ENCODE measurements at places on chromosomes 7 and 10.

DNA sequence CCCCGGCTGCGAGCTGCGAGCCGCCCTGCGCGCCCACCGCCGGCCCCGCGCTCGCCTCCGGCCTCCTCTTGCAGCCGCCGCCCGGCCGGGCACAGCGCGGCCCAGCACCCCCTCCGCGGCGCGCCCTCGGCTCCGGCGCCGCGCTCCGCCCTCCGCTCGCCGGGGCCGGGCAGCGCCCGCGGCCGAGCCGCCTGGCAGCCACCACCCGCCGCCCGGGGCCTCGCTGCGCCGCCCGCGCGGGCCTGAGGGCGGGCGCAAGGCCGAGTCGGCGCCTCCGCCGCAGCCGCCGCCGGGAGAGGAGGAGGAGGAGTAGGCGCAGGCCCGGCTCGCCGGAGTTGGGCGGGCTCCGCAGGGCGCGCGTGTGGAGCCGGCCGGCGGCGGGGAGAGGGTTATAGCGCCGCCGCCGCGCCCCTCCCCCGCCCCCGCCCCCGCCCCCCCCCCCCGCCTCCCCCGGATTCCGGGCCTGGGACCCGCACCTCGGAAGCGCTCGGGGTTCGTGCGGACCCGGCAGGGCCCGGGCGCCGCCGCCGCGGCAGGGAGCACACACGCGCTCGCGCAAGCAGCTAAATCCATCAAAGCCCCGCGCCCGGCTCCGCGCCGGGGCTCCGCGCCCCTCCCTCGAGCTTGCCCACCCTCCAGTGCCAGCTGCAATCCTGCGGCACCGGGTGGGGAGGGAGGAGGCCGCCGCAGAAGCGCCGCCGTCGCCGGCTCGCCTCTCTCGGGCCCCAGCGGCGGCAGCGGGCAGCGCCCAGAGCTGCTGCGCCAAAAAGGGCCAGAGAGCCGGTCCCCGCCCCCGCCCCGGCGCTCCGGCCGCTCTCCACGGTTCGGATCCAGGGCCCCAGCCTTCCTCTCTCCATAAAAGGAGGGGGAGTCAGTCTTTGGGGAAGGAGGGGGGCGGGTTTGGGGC lies at the start of gene PDGFA:
Gene PDGFA, minus strand, starts transcription at position 363 of the 907 bp plus-strand sequence. CDS start 845 bp downstream, outside the sequence.
- no peak for DNase-seq

DNA sequence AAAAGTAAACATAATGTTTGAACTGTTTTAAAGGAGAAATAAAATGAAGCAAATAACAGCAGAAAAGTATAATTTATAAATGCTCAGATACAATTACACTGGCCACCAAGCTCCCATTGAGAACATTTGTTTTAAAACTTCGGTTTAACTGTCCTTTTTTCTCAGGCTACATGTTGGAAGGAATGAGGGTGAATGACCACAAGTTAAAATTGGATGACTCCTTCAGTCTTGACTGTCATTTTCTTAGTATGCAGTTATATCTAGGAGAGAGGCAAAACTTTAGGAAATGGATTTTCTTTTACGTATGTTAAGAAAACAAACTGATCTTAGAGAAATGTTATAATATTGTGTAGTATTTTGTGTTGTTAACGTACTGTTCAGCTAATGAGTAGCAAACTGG lies 5.0 kb downstream of the TRIM24 start:
- DNase-seq: no peak

GRCh38 chr7:130990178-130990832 lies 256.3 kb upstream of the KLF14 start:
- DNase-seq: no peak

- no peak for DNase-seq
These were observed 40.2 kb downstream of the CUL1 start for GRCh38 chr7:148738737-148739535.

DNA sequence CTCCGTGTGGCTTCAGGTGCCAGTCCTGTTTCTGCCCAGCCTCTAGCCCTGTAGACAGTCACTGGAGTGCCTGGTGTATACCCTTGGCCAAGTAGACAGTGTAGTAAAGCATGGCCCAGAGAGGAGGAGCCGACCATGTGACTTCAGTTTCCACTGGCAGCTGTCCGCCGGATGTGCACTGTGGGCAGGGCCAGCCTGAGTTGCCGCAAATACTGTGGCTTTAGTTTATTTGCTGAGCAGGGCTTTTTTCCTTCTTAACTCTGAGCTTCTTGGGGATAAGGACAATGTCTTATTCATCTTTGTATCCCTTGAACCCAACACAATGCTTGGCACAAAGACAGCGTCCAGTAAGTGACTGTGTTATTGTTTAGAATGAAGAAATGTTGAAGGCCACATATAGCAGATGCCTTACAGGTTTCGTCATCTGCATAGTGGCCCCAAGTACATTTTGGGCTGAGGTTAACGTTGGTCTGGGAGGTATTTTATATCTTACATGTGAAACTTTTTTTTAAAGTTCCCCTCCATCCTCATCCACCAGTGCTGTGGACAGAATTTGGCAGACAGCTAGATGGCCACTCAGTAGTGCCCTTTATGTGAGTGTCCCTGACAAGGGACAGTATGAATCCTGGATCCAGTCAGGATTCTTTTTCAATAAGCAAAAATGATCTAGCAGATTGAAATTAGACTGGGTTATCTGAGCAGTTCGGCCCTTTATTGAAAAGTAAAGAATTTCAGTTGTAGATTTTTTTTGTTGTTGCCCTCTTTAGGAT lies 40.6 kb downstream of the CYP17A1 start:
- DNase-seq: peak; percentile 93

GRCh38 chr7:116316838-116317628 lies 106.7 kb downstream of the TES start:
- DNase-seq: no peak

DNA sequence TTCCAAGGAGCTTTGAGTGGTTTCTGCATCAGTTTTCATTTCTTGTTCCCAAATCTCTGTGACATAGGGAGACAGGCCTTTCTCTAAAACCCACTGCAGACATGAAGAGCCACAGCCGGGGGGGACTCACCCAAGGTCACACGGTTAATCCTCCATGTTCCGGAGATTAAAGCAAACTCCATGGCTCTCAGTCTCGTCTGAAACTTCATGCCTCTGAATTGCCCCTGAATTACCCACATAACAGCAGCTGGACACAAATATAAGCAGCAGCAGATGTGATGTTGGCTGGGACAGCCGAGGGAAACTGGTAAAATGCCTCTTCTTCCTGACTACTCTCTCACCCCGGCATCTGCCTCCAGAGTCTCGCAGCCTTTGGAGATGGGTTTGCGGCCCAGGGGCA lies 402.2 kb downstream of the DNAJB6 start:
- no peak for DNase-seq

GRCh38 chr7:107213193-107213788 lies 44.5 kb downstream of the HBP1 start:
- DNase-seq: no peak

GRCh38 chr7:40916813-40917212 lies 782.0 kb downstream of the SUGCT start:
- no peak for DNase-seq

DNA sequence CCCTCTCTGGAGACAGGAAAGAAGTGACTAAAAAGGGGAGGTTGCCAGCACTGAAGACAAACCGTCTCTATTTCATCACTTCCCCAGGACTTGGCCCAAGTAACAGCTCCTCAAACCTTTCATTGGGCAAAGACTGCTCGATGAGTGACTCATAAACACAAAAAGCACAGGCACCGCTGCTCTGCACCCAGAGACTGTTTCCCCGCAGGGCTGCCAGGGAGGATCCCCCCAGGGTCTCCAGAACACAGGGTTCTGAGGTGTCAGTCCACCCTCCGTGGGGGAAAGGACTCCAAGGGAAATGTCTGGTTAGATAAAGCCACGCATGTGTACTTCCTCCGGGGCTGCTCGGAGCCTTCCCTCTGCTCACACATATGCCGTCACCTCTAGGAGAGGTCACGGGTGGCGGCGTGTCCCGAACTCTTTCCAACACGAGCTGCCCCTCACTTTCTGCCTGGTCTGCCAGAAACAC lies 59.9 kb downstream of the INSIG1 start:
- peak; percentile 96 for DNase-seq

DNA sequence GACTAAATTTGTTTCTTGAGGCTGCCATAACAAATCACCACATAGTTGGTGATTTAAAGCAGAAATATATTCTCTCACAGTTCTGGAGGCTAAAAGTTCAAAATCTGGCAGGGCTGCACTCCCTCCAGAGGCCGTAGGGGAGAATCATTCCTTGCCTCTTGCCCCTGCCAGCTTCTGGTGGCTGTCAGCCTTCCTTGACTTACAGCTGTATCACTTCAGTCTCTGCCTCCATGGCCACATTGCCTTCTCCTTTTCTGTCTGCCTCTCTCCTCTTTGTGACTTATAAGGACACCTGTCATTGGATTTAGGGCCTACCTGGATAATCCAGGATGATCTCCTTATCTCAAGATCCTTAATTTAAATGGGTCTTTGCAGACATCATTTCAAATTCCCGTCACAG lies 5.8 kb upstream of the LRRC4 start:
- no peak for DNase-seq

DNA sequence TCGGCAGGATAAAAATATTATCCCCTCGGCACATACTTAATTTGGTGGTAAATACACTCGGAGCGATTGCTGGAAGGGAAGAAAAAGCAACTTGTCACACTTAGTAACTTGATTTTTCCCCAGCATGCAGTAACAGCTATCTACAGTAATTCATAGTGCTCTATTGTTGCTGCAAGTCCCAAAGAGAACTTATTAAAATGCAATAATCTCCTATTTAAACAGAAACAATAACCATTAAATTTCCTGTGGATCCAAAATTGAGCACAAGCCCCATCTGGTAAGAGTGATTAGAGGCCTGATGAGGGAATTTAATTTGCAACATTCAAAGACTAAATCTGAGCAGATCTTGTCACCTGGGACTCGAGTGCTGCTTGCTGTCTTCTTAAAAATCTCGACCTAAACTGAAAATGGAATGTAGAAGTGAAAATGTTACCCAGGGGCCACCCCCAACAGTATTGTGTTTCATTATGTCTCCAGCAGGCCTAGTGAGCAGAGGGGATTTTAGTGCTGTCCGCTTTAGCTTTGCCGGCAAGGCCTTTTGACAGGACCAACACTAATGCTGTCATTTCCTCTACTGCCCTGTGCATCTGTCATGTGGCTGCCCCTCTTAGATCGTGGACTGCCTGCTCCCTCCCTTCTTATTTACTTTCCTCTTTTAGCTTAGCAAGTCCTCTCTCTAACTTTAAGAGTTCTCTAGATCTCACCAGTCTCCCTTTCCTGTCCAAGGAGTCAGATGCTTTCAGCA lies 639.7 kb downstream of the AUTS2 start:
- DNase-seq: no peak

DNA sequence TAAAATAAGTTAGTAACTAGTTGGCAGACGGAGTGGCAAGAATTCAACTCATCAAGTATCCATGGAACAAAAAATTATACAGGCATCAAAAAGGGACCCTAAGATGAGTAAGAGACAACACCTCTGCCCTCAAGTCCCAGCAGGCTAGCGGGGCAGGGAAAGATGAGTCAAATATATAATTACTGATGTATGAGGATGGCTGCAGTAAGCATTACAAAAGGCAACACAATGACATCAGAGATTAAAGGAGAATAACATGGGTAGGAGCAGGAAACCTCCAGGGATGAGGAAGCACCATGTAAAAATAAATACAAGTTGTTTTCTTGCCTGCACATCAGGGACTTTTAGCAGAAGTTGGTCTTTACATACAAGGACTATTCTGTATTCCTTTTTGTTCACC lies 49.4 kb downstream of the SCRN1 start:
- DNase-seq: no peak

DNA sequence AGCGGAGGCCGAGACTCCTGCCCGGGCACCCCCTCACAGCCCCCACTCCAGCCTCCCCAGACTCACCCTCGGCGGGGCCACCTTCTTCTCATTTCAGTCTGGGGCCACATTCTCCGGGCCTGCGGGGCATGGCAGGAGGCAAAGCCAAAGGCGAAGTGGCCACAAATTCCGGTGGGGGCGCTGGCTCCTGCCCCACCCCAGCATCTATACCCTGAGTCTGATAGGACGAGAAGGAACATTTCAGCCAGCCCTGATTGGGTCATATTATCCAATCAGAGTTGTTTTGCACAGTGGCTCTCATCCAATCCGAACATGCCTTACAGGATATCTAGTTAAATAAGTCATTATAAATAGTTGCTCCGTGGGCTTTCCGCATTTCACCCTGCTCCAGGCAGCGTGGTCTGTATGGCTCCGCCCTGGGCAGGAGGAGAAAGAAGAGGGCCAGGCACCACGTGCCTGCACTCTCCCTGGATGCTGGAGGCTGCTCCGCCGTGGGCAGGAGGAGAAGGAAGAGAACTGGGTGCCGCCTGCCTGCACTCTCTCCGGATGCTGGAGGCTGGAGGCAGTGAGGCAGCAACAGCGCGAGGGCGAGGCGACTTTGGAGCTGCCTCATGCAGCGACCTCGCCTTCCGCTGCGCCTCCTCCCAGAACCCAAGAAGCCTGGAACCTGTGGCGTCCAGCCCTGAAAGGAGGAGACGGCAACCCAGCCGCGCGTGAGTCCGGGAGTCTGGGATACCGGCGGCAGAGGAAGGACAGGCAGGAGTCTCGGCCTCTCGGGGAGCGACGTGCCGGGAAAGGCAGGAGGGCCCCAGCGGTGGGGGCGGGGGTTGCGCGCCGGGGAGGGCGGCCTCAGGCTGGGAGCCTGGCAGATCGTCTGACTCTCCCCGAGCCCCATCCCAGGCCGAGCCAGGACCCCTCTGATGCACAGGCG lies 162.9 kb downstream of the ZNF33B start:
- no peak for DNase-seq

GRCh38 chr7:7567898-7568531 lies 1.3 kb downstream of the MIOS start:
- DNase-seq: no peak

GRCh38 chr10:132446661-132447445 lies 49.9 kb downstream of the PWWP2B start:
- peak; percentile 83 for DNase-seq

- no peak for DNase-seq
These were observed 2.0 kb downstream of the TNKS2 start for GRCh38 chr10:91800182-91800581.

GRCh38 chr10:80413271-80413996 lies 5.1 kb downstream of the PRXL2A start:
- no peak for DNase-seq

GRCh38 chr7:11709196-11709595 lies 122.8 kb downstream of the THSD7A start:
- DNase-seq: no peak

- no peak for DNase-seq
These were observed 63.7 kb upstream of the STEAP1B start for GRCh38 chr7:22563621-22564241.
